Colonic mucosa (tissue), 4 donors: ENCODE measurements at places on chromosomes 11 and 22. TPM values are rescaled to one million over a fixed set of nuclear protein-coding genes. Genes with fewer than 3 reads are reported as not detected.

- no peaks in the 10 kb centered on the region for H3K36me3 ChIP-seq
- DNase-seq, result no peak
- no peaks in the 10 kb centered on the region for H3K27me3 ChIP-seq
- H3K27ac ChIP-seq, result no peak overlapping the region
- H3K4me1 ChIP-seq, result no peaks in the 10 kb centered on the region
These were observed 44.1 kb upstream of the MN1 start for GRCh38 chr22:27845644-27846043.

- no peak for DNase-seq
- H3K4me3 ChIP-seq, result no peak overlapping the region
- H3K4me1 ChIP-seq, result no peaks in the 10 kb centered on the region
- H3K36me3 ChIP-seq, result no peaks in the 10 kb centered on the region
- H3K27ac ChIP-seq, result no peak overlapping the region
- no peaks in the 10 kb centered on the region for H3K27me3 ChIP-seq
These were observed 37.0 kb downstream of the TSKU start for GRCh38 chr11:76820184-76820566.

- H3K4me3 ChIP-seq, result no peak overlapping the region
- H3K27me3 ChIP-seq, result no peaks in the 10 kb centered on the region
- H3K36me3 ChIP-seq, result no peaks in the 10 kb centered on the region
These were observed 6.9 kb downstream of the TST start for GRCh38 chr22:37012262-37012904.

The ARHGAP8 gene
- total RNA-seq, result 69.9 TPM

GRCh38 chr11:69467646-69468045 is 13.8 kb upstream of the LINC01488 start:
- DNase-seq, result no peak
- no peak overlapping the region for H3K27ac ChIP-seq
- peaks cover 7% of the 10 kb centered on the region for H3K4me1 ChIP-seq
- H3K4me3 ChIP-seq, result no peak overlapping the region
- H3K36me3 ChIP-seq, result no peaks in the 10 kb centered on the region

The MRGPRE gene
- not detected for total RNA-seq

- no peak overlapping the region for H3K4me3 ChIP-seq
- H3K4me1 ChIP-seq, result no peaks in the 10 kb centered on the region
- H3K36me3 ChIP-seq, result no peaks in the 10 kb centered on the region
- no peak overlapping the region for H3K27ac ChIP-seq
- no peak for DNase-seq
These were observed 115.9 kb upstream of the CCDC179 start for GRCh38 chr11:22976146-22976545.

GRCh38 chr11:26703411-26704191 is 18.3 kb downstream of the SLC5A12 start:
- H3K4me1 ChIP-seq, result no peaks in the 10 kb centered on the region
- no peaks in the 10 kb centered on the region for H3K27me3 ChIP-seq
- peak overlapping the region; percentile 63 for H3K27ac ChIP-seq
- no peaks in the 10 kb centered on the region for H3K36me3 ChIP-seq
- DNase-seq, result no peak
- H3K4me3 ChIP-seq, result no peak overlapping the region

The HYOU1 gene
- 120 TPM for total RNA-seq

- H3K27me3 ChIP-seq, result peaks cover 40% of the 10 kb centered on the region
- no peak within 1 kb of the TSS for H3K27ac ChIP-seq
- H3K4me1 ChIP-seq, result no peaks in the 10 kb centered on the region
- H3K4me3 ChIP-seq, result no peak within 1 kb of the TSS
These were observed at the start of gene PDE2A for GRCh38 chr11:72673943-72674828. TSS of gene PDE2A (minus strand) at chr11:72674422. CDS start at chr11:72674207, 215 bp downstream.

- H3K36me3 ChIP-seq, result no peaks in the 10 kb centered on the region
- H3K27me3 ChIP-seq, result no peaks in the 10 kb centered on the region
- H3K4me3 ChIP-seq, result peak overlapping the region; percentile 91
- peak; percentile 39 for DNase-seq
These were observed 762 bp upstream of the CCDC134 start for GRCh38 chr22:41799486-41800347.

GRCh38 chr11:6303661-6304060 is 16.6 kb downstream of the CAVIN3 start:
- no peak overlapping the region for H3K4me3 ChIP-seq
- no peaks in the 10 kb centered on the region for H3K4me1 ChIP-seq
- DNase-seq, result no peak
- H3K27me3 ChIP-seq, result no peaks in the 10 kb centered on the region
- H3K36me3 ChIP-seq, result no peaks in the 10 kb centered on the region
- H3K27ac ChIP-seq, result no peak overlapping the region

GRCh38 chr22:41857155-41857859 is 24.4 kb downstream of the SREBF2 start:
- no peaks in the 10 kb centered on the region for H3K4me1 ChIP-seq
- H3K27ac ChIP-seq, result peak overlapping the region; percentile 56
- peak; percentile 65 for DNase-seq
- H3K4me3 ChIP-seq, result no peak overlapping the region
- H3K27me3 ChIP-seq, result no peaks in the 10 kb centered on the region

DNA sequence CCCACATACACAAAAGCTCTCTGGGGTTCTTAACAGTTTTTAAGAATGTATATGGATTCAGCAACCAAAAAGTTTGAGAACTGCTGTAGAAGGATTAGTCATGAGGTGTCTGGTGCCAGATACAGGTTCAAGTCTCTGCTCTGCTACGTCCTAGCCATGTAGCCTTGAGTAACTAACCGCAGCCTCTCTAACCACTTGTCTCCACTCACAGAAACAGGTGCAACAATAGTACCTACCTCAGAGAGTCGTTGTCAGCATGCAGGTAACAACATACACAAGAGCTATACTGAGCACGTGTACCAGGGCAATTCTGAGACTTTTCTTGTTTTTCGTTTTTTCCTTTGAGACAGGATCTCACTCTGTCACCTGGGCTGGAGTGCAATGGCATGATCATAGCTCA is 26.9 kb downstream of the CBX7 start:
- no peaks in the 10 kb centered on the region for H3K36me3 ChIP-seq
- no peak overlapping the region for H3K4me3 ChIP-seq
- DNase-seq, result no peak
- H3K27ac ChIP-seq, result no peak overlapping the region

GRCh38 chr22:19143967-19144400 is 467 bp downstream of the ESS2 start:
- peaks cover 6% of the 10 kb centered on the region for H3K4me1 ChIP-seq
- H3K4me3 ChIP-seq, result peak overlapping the region; percentile 71
- peaks cover 9% of the 10 kb centered on the region for H3K27me3 ChIP-seq

DNA sequence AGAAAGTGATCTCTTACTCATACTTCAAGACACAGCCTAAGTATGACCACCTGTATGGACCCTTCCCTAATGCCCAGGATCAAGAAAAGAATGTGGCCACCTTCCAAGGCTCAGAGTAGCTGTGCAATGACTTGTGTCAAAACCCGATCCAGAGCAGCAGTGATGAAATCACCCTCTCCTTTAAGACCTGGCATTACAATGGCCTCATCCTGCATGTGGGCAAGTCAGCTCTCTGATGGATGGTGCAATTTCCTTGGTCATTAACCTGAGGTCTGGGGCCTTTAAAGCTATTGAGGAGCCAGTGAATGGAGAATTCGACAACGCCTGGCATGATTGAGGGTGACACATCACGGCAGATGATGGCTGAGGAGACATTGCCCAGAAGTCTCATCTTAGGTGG is 9.1 kb upstream of the TUBA8 start:
- H3K4me3 ChIP-seq, result no peak overlapping the region
- no peak for DNase-seq
- no peaks in the 10 kb centered on the region for H3K27me3 ChIP-seq
- no peak overlapping the region for H3K27ac ChIP-seq
- no peaks in the 10 kb centered on the region for H3K36me3 ChIP-seq
- H3K4me1 ChIP-seq, result no peaks in the 10 kb centered on the region

- H3K4me3 ChIP-seq, result no peak overlapping the region
- no peak for DNase-seq
- no peaks in the 10 kb centered on the region for H3K36me3 ChIP-seq
- peaks cover 12% of the 10 kb centered on the region for H3K4me1 ChIP-seq
These were observed 2.0 kb downstream of the PELI3 start for GRCh38 chr11:66468691-66469090.

- H3K4me3 ChIP-seq, result no peak overlapping the region
- H3K27me3 ChIP-seq, result no peaks in the 10 kb centered on the region
- peaks cover 4% of the 10 kb centered on the region for H3K36me3 ChIP-seq
These were observed 10.3 kb downstream of the CDC42BPG start for GRCh38 chr11:64834031-64834722.

The MOGAT2 gene
- 168 TPM for total RNA-seq

The MYOD1 gene
- total RNA-seq, result not detected

GRCh38 chr11:67374571-67375281 is 1.3 kb upstream of the CLCF1 start:
- H3K4me3 ChIP-seq, result peak overlapping the region; percentile 75
- H3K27ac ChIP-seq, result peak overlapping the region; percentile 95
- peaks cover 19% of the 10 kb centered on the region for H3K4me1 ChIP-seq
- H3K27me3 ChIP-seq, result no peaks in the 10 kb centered on the region
- H3K36me3 ChIP-seq, result no peaks in the 10 kb centered on the region
- DNase-seq, result no peak

The SCGB2A2 gene
- not detected for total RNA-seq

The MMP8 gene
- total RNA-seq, result not detected

- no peaks in the 10 kb centered on the region for H3K27me3 ChIP-seq
- H3K36me3 ChIP-seq, result no peaks in the 10 kb centered on the region
- no peak overlapping the region for H3K4me3 ChIP-seq
- no peak overlapping the region for H3K27ac ChIP-seq
- DNase-seq, result no peak
- H3K4me1 ChIP-seq, result no peaks in the 10 kb centered on the region
These were observed 201.2 kb downstream of the PGR start for GRCh38 chr11:100928426-100928825.

DNA sequence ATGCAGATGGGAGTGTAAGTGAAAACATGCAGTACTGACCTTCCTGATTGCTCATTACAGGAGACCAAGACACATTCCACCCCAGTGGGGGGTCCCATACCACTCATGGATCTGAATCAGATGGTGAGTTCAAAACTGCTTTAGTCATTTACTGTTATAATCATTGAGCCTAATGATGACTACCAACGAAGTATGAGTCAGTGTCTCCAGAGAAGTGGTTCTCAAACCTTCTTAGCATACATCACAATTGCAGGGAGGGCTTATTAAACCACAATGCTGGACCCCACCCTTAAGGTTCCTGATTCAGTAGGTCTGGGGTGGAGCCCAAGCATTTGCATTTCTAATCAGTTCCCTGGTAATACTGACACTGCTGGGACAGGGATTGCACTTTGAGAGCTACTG is 75.8 kb downstream of the CD44 start:
- no peaks in the 10 kb centered on the region for H3K27me3 ChIP-seq
- DNase-seq, result no peak
- H3K4me1 ChIP-seq, result no peaks in the 10 kb centered on the region
- no peak overlapping the region for H3K4me3 ChIP-seq

The DCDC1 gene
- not detected for total RNA-seq

The CD248 gene
- total RNA-seq, result 8.8 TPM

GRCh38 chr11:116787436-116787785 is 412 bp downstream of the ZPR1 start:
- no peak for DNase-seq

DNA sequence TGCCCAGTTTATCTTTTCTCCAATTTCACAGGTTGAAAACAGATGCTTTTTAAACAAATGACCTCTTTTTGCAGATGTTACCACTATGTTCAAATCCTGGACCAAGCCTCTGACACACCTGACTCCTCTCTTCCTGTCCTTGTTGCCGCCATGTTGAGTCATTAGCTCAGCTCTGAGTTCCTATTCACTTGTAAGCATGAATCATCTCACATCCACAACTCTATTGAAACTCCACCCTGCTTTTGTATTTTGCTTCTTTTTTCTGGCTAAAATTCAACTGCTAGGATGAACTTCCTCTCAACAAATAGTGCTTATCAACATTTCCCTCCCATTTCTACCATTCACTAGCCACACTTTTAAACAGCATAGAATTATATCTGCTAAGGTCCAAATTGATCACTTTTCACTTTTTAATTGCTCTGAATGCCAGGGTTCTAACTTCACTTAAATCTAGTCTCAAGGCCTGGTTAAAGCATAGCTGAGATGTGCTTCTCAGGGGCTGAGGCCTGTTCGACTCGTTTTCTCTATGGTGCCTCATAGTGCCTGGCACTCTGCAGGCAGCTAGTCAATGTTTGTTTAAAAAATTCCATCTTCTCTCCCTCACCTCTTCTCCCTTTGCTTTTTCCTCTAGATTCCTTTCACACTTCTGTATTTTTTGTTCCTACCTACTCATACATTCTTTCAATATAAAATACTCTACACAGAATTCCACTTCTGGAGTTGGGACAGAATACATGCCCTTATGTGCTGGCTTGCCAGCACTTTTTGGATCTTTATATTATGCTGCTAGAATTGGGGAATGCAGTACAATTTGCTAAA is 3.9 kb downstream of the JOSD1 start:
- no peaks in the 10 kb centered on the region for H3K36me3 ChIP-seq
- no peak for DNase-seq
- H3K4me3 ChIP-seq, result peak overlapping the region; percentile 70
- no peaks in the 10 kb centered on the region for H3K27me3 ChIP-seq

GRCh38 chr11:122747351-122747781 is 90.9 kb upstream of the CRTAM start:
- H3K27me3 ChIP-seq, result no peaks in the 10 kb centered on the region
- H3K4me1 ChIP-seq, result peaks cover 5% of the 10 kb centered on the region
- no peaks in the 10 kb centered on the region for H3K36me3 ChIP-seq
- no peak overlapping the region for H3K4me3 ChIP-seq
- H3K27ac ChIP-seq, result no peak overlapping the region

The NUP98 gene
- total RNA-seq, result 59.2 TPM

DNA sequence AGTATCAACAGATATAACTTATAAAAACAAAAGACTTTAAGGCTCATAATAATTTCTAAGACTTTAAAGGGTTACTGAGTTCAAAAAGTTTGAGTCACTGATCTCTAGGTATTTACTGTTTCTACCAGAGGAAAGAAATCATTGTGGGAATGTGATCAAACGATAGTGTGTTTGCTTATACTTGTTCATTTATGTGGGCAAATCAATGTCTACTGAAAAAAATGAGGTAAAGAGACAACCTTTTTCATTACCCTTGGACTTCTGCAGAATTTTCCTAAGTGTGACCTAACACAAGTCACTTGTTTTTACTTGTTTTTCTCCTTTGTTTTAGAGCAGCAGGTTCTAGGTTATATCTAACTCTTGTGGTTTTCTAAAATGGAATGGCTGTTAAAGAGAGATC is 65.4 kb downstream of the PRR5L start:
- H3K36me3 ChIP-seq, result no peaks in the 10 kb centered on the region
- no peaks in the 10 kb centered on the region for H3K27me3 ChIP-seq
- no peaks in the 10 kb centered on the region for H3K4me1 ChIP-seq
- H3K4me3 ChIP-seq, result no peak overlapping the region
- DNase-seq, result no peak

GRCh38 chr11:113690619-113691569 is 15.2 kb downstream of the TMPRSS5 start:
- H3K4me3 ChIP-seq, result no peak overlapping the region
- H3K27me3 ChIP-seq, result no peaks in the 10 kb centered on the region
- no peak overlapping the region for H3K27ac ChIP-seq
- peak; percentile 73 for DNase-seq
- peaks cover 4% of the 10 kb centered on the region for H3K4me1 ChIP-seq
- no peaks in the 10 kb centered on the region for H3K36me3 ChIP-seq

GRCh38 chr11:70633610-70634009 is 235.3 kb downstream of the CTTN start:
- peaks cover 2% of the 10 kb centered on the region for H3K4me1 ChIP-seq
- DNase-seq, result no peak
- H3K27me3 ChIP-seq, result no peaks in the 10 kb centered on the region
- no peak overlapping the region for H3K4me3 ChIP-seq

- H3K4me1 ChIP-seq, result no peaks in the 10 kb centered on the region
- H3K4me3 ChIP-seq, result no peak overlapping the region
- no peak overlapping the region for H3K27ac ChIP-seq
- no peak for DNase-seq
- H3K27me3 ChIP-seq, result no peaks in the 10 kb centered on the region
These were observed 17.2 kb upstream of the MPZL2 start for GRCh38 chr11:118281284-118281683.

The MMP11 gene
- total RNA-seq, result 4.5 TPM

The C11orf16 gene
- not detected for total RNA-seq
